ENCODE measurements at places on chromosomes 12 and 14.

GRCh38 chr12:106741247-106741646 lies 33.2 kb upstream of the RIC8B start:
- DNase-seq: no peak

DNA sequence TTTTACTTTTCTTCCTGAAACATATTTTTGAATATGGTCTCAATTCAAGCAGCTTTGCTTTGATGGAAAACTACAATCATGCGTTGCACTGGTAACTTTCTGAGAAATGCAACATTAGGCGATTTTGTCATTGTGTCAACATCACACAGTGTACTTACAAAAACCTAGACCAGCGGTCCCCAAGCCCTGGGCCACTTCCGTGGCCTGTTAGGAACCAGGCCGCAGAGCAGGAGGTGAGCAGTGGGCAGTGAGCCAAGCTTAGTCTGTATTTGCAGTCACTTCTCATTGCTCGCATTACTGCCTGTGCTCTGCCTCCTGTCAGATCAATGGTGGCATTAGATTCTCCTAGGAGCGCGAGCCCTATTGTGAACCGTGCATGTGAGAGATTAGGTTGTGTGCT lies 163.7 kb upstream of the NOVA1 start:
- DNase-seq: no peak

- no peak for DNase-seq
Measured at GRCh38 chr12:116202433-116202832, 75.1 kb downstream of the MED13L start.

DNA sequence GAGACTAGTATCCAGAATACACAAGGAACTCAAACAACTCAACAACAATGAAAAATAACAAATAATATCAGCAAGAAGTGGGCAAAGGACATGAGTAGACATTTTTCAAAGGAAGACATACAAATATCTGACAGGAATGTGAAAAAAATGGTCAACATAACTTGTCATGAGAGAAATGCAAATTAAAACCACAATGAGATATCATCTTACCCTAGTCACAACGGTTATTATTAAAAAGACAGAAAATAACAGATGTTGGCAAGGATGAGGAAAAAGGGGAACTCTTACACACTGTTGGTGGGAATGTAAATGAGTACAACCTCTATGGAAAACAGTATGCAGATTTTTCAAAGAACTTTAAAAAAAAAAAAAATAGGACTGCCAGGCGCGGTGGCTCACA lies 20.4 kb downstream of the VWF start:
- DNase-seq: no peak

GRCh38 chr14:88790501-88791251 lies 2.1 kb downstream of the EML5 start:
- DNase-seq: no peak

DNA sequence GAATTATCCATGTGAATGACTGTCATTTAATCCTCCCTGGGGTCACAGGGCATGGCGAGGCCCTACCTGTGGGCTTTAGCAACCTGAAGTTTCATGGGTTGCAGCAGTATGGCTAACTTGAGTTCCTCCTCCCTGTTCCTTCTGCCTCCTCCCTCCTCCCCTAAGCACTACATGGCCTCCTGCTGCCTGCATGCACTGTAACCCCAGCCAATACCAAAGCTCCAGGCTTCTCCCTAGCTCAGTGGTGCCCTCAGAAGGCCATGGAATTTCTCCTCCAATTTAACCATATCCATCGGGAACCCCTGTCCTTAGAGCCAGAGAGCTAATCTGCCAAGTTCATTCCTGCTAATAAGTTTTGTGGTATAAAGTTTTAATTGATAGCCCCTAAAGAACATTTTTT lies 95.1 kb downstream of the NT5DC3 start:
- DNase-seq: no peak

DNA sequence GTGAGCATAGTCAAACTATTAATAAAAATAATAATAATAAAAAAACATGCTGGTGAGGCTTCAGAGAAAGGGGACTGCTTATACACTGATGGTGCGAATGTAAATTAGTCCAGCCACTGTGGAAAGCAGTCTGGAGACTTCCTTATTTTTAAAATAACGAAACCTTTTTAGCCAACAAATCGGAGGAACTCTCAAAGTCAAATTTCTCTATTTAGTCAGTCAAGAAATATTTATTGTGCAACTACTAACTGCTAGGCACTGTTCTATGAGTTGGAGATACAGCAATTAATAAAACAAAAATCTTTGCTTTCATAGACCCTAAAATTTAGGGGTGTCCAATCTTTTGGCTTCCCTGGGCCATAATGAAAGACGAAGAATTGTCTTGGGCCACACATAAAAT lies 10.8 kb downstream of the TAOK3 start:
- no peak for DNase-seq

GRCh38 chr12:101881228-101881627 lies 3.8 kb downstream of the DRAM1 start:
- DNase-seq: no peak

DNA sequence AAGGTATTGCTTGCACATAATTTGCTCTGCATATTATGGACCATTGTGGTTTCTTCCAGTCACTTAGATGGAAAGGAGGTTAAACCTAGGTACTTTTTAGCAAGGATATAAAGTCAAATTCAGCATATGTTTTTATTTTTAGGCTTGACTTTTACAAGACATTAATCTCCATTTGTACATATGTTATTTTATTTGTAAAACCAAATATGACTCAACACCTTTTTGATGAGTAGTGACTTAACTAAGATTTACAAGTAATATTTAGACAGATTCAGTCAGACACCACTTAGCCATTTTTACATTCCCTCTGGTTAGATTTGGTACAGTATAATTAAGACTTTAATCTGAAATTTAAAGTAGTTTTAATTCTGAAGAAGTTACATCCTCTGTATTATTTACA lies 55.0 kb downstream of the BHLHE41 start:
- DNase-seq: no peak

GRCh38 chr12:11609045-11609444 lies 40.4 kb upstream of the ETV6 start:
- DNase-seq: no peak
